ENCODE measurements at places on chromosomes 2 and 18.
A peak's percentile ranks its signal among the peaks of the same experiment; 100 is the strongest.

- DNase-seq, result no peak
These were observed 43.0 kb downstream of the KLF7 start for GRCh38 chr2:207122651-207123334.

DNA sequence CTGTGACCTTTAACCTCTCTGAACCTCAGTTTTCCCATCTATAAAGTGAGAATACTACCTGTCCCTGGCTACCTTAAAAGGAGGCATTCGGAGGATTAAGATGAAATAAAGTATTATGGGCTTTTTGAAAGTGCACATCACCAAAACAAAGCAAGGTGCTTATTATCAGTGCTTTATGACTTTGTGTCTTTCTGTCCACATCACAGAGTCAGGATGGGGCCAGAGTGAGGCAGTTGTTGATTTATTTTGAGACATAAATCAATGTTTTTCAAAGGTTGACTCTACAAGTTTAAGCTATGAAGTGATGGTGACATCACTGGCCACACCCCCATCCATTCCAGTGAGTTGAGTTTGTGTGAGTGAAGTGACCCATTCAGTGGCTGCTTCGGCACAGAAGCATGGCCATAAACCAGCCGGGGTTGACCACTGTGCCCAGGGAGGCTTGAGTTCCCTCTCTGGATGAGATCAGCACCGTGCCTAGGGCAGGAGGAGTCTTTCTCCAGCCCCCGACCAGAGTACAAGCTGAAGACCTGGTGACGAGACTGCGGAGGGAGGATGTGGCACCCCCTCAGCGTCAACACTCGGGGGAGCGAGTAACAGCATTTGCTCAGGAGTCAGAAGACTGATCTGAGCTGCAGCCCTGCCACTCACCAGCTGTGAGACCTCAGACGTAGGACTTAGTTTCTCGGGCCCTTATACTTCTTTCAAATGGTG, 89.0 kb upstream of the PPP1CB start:
- DNase-seq, result no peak

DNA sequence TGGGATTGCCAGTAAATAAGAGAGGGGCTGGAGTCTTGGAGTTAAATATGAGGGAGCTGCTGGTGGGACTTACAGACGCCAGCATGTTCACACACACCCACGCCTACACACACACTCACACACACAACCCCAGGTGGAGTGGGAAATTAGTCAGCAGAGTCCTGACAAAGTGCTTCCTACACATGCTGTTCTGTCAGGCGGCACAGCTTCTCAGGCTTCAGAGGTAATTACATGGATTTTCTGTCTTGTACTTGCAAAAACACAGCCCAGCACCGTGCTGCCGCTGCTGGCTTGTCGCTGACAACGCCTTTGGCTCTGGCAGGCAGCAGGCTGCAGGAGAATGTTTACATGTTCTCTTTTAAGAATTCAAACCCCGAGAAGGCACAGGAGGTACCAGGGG, 1186.3 kb upstream of the CELF4 start:
- no peak for DNase-seq

GRCh38 chr18:48663931-48664847, 125.4 kb downstream of the CTIF start:
- peak; percentile 47 for DNase-seq

- no peak for DNase-seq
These were observed 1.3 kb downstream of the SDC1 start for GRCh38 chr2:20223407-20224163.

GRCh38 chr18:61322265-61322873, 10.9 kb upstream of the CDH20 start:
- DNase-seq, result peak; percentile 66

GRCh38 chr2:28991021-28991420, 9.9 kb downstream of the TOGARAM2 start:
- DNase-seq, result no peak

- no peak for DNase-seq
These were observed at the start of gene ASPRV1 for GRCh38 chr2:69961496-69961895. Gene ASPRV1 (minus strand): TSS chr2:69961631. CDS start chr2:69961436, 195 bp downstream.

DNA sequence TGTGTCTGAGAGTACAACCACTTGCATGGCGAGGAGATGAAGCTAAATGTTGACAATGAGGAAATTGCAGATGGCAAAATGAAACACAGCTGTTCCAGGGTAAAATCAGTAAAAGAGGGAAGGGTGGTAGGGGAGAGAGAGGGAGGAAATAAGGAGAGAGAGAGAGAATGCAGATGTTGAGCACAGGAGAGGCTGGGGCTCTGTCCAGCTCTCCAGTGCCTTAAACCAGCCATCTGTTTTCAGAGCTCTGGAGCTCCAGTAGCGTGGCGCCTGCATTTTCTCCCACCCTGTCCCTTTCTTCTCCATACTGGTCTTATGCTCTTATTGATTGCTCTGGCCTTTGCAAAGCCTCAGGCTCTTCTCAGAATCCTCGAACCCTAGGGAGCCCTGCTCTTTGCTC, 52.7 kb upstream of the BOD1L2 start:
- DNase-seq, result no peak

DNA sequence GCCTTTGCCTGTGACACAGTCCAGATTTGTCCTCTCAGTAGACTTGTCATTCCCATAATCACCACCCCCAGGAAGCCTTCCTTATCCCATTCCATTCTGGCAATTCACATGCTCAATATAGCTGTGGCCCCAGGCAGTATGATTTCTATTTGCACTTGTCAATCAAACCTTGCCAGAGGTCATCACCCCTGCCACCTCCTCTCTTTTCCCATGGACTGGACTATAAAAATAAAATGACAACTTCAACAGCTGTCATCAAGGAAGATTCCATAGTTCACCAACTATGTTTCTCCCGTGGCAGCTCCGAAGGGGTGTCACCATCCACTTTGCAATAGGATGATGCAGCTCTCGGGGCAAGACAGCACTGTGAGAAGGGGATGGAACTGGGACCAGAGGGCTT, 255.7 kb downstream of the CELF4 start:
- DNase-seq, result no peak

DNA sequence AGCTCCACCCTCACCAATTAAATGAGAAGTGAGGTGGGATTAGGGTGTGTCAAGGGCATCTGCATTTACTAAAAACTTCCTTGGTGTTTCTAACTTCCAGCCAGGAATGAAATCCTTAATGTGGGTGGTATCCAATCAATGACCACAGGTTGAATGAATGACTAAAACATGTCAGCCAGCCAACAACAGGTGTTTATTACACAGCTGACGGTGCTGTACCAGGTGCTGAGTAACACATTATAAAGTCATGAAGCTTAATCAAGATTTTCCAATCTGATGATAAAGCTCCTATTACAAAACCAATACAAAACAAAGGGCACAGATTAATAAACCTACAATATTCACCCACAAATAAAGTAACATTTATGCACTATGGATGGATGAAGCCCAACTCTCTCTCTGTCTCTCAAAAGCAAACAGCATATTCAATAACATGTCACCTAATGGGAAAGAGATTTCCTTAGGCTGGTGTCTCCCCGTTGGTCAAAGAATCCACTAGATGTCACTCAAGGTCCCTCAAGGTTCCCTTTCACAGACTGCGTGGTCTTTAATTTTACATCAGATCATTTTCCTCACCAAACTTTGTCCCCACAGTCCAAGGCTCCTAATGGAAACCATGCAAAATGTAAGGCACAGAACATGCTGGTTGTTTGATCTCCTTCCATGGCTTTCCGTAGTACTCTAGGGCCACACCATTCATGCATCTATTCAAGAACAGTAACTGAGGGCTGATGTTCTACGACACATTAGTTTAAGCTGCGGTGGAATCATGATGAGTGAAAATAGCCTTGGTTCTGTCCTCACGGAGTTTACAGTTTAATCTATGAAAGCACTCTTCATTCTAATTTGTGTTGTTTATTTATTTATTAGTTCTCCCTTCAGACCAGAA, 6.4 kb upstream of the PTPN4 start:
- DNase-seq, result peak; percentile 70

DNA sequence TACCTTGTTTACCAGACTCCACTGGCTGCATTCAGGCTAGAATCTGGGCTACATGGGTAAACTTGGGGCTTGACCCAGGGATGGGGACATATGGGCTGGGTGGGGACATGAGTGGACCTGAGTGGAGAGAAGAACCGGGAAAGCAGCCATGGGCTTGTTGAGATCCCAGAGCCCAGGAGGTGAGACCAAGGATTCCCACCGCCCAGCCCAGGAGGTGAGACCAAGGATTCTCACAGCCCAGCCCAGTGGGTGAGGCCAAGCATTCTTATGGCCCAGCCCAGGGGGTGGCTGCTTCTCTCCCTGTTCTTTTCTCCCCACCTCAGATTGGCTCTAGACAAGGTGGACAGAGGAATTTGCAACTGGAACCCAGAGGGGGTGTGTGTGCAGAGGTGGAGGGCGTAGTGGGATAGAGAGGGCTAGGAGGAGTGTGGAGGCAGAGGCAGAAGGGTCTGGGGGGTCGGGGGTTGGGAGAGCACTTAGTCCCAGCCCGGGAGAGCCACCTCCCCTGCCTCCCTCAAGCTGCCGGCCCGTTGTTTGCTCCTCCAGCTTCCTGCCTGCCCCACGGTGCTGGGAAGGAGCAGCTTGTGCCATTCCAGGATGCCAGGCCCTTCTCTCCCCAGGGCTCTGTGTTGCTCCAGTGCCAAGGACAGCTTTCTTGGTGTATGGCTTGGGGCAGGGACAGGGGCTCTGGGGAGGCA, 25.6 kb downstream of the GLI2 start:
- DNase-seq, result no peak

- no peak for DNase-seq
These were observed 43.6 kb downstream of the UGGT1 start for GRCh38 chr2:128134573-128134972.

DNA sequence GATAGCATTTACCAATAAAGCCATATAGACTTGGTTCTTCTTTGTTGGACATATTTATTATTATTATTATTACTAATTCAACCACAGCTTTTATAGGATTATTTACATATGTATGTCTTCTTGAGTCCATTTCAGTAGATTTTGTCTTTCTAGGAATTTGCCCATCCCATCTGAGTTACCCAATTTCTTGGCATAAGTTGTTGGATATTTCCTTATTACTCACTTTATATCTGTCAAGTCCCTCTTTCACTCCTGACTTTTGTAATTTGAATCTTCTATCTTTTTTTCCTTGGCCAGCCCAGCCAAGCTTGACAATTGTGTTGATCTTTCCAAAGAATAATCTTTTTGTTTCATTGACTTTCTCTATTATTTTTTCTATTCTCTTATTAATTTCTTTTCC, 543.7 kb downstream of the SUCLG1 start:
- DNase-seq, result no peak

DNA sequence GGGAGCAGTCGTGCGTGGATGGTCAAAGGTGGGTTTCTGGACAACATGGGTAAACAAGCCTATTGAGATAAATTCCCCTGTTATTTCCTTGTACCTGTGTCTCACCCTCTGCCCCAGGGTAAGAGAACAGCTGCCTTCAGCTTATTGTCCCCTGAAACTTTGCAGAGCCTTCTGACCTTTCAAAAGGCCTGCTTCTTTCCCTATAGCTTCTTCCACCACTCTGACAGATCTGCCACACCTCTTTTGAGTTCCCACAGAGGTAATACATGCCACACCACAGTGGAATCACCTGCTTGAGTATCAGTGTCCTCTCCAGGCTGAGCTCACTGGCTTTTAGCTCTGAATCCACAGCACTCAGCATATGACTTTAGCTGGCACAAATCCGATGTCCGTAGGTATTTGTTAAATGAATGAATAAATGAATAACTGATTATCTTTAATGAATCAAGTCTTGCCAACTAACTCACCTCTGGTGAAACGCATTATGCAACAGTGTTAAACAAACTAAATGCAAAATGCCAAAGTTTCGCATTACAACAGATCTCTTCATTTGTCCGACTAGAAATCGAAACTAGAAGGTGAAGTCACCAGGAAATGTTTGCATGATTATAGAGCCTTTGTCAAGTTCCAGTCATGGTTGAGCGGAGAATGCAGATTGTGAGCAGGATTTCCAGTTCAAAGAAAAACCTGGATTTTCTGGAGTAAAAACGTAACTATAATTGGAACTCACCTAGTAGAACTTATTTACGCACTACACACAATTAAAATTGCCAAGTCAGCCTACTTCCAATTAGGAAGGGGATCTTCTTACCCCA, 16.4 kb downstream of the DYNAP start:
- no peak for DNase-seq

GRCh38 chr2:27907547-27907946, 17.0 kb downstream of the BABAM2 start:
- no peak for DNase-seq

GRCh38 chr18:80136679-80137078, 27.6 kb downstream of the ADNP2 start:
- no peak for DNase-seq

DNA sequence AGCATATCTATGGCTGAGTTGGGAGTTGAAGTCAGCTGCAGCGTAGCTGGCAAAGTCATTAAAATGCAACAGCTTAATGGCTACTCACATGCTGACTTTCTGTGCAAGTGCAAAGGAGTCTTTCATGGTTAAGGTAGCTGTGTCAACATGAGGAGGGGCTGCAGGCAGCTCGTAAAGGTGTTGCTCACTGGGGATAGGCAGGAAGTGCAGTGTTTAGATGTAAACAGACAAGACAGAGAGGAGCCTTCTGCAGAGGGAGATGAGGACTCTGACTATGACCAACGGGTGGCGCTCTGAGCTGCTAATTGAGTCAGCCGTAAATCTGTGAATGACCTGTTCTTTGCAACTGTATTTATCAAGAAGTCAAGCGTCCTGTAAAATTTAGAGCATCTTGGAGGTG, 22.3 kb upstream of the CAVIN2 start:
- peak; percentile 12 for DNase-seq

DNA sequence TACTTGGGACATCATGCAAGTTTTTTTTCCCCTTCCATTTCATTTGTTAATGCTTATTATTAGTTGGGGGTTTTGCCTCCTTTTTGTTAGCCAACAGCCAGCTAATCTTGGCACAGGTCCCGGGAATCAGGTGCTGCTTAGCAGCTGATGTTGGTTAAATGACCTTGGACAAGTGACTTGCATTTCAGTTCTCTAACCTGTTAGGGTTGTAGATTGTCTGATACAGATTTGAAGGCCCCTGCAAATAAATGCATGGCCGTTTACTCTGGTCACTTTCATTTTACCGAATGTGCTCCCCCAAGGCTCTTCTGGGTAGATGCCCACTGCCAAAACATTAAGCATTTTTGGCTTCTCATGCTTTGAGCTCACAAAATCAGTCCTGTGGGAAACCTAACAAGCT, 120.9 kb downstream of the SPTBN1 start:
- DNase-seq, result no peak

GRCh38 chr2:98530114-98530513, 78.2 kb downstream of the COA5 start:
- DNase-seq, result no peak

- DNase-seq, result no peak
These were observed 6.5 kb downstream of the RPIA start for GRCh38 chr2:88698027-88698413.

DNA sequence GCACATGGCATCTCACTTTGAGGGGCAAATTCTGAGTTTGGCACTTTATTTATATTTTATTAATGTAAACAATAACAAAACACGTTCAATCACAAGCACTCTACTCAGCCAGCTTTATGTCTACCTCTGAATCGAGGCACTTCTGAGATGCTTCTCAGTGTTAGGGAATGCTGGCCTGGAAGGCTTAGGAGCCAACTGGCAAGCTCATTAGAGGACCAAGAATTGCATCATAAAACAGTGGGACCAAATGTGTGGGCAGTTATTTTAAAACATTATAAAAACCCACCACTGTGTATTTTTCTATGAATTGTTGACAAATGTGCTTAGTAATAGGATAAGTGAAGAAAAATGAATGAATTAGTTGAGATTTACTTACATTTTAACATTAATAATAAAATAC, 46.8 kb upstream of the SMIM21 start:
- no peak for DNase-seq

All from erythroblast (primary cell).